ENCODE measurements at places on chromosomes 16 and 17.

DNA sequence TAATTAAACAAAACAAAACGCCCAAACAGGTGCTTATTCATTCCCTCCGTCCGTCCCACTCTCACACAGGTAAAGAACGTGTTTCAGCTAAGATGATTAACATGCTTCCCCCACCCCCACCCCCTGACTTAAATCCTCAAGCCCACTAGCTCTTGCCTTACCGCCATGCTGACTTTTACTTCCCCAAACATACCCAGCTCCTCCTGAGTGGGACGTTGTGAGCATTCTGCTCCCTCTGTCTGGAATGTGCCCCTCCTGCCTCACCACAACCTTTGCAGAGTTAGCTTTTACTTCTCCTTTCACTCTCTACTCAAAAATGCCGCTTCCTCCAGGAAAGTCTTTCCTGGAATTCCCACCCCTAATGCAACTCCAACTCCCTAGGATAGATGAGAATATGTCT is 774.0 kb upstream of the RBFOX1 start:
- no peak for DNase-seq

DNA sequence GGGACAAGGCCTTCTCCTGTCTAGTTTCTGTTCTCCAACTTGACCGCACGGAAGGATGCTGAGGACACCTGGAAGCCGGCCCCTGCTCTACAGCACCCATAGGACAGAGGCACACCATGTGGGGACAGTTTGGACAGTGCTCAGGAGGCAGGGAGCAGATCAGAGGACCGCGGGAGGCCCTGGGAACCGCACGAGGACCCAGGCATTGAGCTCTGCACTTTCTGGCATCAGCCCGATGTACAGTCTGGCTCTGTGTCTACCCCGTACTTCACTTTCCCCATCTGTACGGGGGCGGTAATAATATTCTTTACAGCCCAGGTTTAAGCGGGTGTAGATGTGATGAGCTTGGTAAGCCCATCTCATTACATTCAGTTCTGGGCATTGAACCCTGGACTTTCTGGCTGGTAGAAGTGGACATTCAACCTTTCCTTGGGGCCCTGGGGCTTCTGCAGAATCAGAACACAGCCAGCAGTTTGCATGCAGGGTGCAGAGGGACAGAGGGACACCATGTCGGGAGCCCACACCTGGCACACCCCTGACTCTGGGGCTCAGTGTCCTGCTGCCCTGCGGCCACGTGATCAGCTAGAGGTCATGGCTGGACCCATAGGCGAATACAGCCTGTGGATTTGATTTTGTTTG is 258.7 kb downstream of the SEC14L1 start:
- DNase-seq: no peak

- no peak for DNase-seq
These were observed 48.3 kb downstream of the ADCY7 start for GRCh38 chr16:50314665-50315064.

DNA sequence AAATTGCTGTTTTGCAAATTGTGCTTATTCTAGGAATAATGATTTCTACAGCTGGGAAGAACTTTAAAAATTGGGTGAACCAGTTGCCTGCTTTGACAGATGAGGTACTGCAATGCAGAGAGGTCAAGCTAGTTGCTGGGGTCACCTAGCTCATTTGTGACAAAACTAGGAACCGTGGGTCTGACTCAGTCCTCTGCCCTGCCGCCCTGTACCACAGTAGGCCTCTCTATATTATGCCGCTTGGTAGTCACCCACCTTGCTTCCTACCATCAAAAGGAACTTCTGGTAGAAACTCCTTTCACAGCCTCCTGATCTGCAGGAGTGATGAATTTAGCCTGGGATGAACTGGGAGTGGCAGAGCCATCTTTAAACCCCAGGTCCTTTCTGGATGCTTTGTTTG is 105.7 kb downstream of the PITPNC1 start:
- no peak for DNase-seq

- DNase-seq: no peak
These were observed 25.5 kb downstream of the NSMCE1 start for GRCh38 chr16:27242868-27243590.
